Naive B cell (primary cell): ENCODE measurements at places on chromosomes 7 and 10.

GRCh38 chr7:12403287-12404181, at the start of gene VWDE:
Gene VWDE, minus strand, starts transcription at chr7:12403865. Its CDS starts 149 bp downstream, at chr7:12403716.
- DNase-seq, result no peak

DNA sequence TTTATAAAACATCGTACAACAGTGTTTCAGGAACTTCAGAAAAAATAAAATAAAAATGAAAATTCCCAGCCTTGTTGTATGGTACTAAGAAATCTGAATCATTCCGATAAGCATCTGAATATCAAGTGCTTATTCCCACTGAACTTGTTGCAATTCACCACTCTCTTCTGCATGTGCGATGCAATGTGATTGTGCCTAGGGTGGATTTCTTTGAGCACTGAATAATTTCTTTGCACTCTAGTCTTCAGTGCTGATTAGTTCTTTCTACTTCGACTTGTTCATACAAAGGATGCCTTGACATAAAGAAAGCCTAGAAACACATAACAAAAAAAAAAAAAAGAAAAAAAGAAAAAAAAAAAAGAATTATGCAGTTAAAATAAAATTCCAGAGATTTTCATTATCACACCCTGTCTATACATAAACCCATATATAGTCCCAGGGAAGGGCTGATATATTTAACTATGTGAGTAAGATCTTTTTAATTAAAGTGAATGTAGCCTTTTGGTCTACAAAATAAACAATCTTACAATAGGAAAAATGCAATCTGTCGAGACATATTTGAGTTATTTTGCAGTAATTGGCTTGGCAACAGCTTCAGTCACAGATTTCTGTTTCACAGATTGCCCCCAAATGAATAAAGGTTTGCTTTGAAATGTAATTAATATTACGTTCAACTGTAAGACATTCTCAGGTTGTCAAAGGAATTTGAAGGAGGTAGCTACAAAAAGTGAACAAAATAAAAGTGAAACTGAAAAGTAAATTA, 1118.9 kb upstream of the CELF2 start:
- DNase-seq, result no peak

GRCh38 chr10:34578468-34578867, 236.6 kb downstream of the PARD3 start:
- DNase-seq, result no peak

GRCh38 chr7:155427411-155428038, 30.4 kb upstream of the EN2 start:
- DNase-seq, result no peak

- DNase-seq, result no peak
These were observed 150.2 kb downstream of the HTR7 start for GRCh38 chr10:90707657-90708056.

DNA sequence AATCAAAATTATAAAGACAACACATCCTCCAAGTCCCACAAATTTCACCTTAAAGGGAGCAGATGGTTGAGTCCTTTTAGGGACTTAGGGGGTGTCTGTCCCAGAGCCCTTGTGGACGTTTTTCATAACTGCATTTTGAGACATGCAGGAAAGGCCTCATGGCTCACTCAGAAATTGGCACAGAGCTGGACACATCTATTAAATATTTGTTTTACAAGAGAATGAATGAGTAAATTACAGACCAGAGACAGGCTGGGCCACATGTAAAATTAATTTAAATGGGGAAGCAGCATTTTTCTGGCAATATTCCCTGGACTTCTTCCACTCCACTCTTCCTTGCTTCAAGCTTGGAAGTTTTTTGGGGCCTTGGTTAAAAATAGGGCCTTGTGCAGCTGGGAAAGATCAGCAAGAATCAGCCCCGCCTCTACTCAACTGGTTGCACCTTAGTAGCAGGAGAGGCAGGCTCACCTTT, 20.0 kb downstream of the LAMB1 start:
- DNase-seq, result no peak

DNA sequence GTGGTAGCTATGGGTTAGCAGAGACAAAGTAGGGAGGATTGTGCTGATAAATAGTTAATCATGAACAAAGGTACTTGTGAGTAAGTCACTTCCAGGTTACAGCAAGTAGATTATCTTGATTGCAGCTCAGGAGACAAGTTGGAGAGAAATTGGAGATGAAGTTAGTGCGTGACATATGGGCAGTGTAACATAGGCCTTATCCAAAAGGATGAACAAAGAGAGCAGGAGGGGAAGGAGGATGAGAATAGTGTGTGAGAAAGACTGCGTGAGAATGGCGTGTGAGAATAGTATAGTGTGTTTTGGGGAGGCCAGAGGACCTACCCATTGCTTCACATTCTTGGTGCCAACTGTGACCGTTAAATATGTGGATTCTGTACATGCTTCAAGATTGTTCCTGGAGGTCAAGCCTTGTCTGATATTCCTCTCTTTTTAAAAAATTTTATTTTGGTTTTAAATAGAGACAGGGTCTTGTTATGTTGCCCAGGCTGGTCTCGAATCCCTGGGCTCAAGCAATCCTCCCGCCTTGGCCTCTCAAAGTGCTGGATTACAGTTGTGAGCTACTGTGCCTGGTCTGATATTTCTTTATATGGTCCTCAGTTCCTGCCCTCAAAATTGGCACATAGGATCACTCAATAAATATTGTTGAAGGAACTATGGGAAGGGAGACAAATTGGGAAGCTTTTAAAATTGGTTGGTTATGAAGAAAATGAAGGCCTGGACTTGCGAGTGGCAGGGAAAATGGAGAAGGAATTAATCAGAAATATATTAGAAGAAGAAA, 3.2 kb downstream of the VCL start:
- no peak for DNase-seq

DNA sequence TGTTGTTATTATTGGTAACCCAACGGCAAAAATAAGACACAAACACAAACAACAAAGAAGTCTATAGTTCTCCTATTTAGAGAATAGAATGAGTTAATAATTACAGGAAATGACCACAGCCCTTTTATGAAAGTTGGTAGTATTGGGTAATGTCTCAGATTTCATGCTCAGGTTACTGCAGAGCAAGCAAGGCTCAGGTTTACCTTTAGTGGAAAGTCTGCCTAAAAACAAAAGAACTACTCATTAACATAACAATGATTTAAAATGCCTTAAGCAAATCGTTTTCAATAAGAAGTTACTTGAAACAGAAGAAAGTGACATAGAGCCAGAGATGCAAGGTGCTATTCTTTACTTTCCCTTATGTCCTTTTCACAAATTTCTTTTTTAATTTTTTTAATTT, 441.2 kb downstream of the PLXDC2 start:
- DNase-seq, result no peak

- no peak for DNase-seq
These were observed 124.3 kb downstream of the CUX1 start for GRCh38 chr7:101941481-101942383.

DNA sequence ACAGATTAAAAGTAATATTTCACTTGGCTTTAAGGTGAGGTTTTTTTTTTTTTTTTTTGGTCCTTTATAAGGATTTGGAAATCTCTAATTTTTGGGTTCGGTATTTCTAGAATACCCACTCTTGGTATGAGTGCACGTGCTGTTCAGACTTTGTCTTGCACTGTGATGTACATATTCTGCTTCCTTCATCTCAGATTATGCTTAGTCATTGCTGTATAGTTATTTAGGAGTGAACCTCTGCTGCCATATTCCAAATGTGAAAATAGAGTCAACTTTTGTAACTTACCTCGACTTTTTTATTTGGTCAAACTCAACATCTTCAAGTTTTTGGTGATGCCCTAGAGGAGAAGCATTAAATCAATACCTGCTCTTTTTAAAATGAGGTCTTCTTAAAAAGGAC, 40.1 kb upstream of the HBP1 start:
- no peak for DNase-seq

DNA sequence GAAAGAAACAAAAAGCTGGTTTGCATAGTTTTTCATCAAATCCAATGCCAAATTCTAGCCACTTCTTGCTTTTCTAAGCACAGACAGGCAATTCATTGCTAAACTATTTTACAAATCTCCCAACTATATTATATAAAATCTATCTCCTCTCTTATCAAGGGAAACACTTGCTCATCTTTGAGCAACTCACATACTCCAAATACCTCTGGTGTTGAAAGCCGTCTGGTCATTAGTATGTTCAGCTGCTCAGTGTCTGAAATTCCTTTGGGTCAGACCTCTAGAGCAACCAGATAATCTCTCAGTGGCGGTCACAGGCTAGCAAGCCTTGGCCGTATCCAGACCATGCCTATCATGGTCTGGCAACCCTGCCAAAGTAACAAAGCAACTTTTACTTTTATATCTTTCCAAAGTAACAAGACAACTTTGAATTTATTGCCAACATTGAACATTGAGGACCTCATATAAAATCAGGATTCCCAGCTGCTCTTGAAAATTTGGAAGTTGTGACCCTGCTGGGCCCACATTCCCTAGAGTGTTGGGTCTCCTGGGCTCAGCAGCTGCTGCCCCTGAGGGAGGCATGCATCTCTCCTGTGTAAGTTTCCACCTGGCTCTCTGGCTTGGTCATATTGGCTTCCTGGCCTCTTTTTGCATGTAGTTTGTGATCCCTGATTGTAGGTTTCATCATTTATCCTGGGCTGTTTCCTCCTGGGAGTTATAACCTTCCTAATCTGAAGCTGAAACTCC, 56.8 kb upstream of the LANCL2 start:
- DNase-seq, result no peak

DNA sequence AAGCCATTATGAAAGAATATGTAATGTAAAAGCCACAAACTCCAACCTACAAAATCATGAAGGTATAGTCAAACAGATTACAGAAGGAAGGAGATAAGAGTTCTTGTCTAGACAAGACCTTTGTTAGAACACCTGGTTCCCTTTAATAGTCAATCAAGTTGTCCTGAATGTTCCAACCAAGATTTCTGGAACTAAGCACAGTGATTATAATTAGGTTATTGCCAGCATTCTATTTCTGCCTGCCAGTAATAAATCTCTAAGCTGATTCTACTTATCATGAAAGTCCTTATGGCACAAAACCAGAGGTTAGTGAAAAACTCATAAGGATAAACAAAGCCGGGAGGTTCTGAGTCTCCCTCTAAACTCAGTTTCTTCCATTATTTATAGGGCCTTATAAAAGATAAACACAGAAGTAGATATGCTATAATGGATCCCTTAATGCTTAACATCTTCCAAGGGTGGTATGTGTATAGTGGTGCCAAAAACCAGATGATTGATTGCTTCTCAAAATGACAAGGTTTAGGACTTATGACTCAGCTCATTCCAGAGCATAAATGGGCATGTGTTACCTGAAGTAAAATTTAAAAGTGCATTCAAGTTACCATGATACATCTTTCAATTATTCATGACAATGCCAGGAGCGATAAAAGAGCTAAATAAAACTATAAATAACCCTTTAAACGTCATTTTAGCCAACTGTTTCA, 237.2 kb downstream of the CSTF2T start:
- DNase-seq, result no peak

DNA sequence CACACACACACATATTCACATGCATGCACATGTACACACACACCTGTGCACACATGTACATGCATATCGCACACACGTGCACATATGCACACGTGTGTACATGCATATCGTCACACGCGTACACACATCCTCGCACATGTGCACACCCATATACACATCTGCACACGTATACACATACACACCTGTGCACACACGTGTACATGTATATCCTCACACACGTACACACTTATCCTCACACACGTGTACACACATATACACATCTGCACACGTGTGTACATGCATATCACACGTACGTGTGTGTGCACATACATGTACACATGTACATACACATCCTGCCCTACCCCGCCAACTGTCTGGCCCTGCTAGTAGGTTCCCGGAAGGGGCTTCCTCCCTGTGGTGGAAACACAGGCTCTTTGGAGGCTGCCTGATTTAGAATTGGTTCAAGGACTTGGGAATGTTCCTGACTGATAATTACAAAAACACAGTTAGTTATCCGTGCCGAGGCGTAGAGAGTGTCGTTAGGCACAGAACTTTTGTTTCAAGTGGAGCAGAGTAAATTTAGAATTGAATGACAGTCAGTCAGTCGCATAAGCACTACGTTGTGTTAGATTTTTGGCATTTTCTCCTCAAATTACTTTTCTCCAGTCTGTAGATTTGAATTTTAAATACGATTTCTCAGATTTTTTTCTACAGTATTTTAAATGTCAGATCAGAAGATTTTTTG, 18.5 kb upstream of the PRKAR1B start:
- no peak for DNase-seq

DNA sequence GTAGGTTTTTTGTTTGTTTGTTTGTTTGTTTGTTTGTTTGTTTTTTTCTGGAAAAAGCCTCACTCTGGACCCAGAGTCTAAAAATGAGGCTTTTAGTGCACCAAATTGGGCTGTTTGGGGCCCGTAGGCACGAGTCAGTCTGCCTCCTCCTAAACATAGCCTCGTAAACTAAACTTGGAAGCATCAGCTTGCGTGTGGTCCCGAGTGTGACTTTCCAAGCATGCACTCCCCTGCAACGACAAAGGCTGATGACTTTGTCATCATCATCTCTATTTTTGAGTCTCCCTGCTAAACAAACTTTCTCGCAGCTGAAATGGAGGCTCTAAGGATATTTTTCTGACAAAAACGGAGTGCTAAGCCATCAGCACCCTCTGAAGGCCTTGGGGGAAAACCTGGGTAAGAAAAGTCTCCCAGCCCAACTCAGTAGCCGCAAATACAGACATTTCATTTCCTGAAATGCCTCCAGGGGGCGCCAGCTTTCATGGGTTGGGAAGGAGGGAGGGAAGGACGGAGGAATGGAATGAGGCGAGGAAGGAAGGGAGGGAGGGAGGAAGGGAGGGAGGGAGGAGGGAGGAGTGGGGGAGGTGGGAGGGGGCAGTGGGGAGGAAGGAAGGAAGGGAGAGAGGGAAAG, 245.9 kb downstream of the KCNMA1 start:
- DNase-seq, result no peak

- DNase-seq, result no peak
These were observed 161.6 kb downstream of the JAZF1 start for GRCh38 chr7:28018856-28019465.

- no peak for DNase-seq
These were observed 113.4 kb downstream of the GPR37 start for GRCh38 chr7:124652237-124652636.

DNA sequence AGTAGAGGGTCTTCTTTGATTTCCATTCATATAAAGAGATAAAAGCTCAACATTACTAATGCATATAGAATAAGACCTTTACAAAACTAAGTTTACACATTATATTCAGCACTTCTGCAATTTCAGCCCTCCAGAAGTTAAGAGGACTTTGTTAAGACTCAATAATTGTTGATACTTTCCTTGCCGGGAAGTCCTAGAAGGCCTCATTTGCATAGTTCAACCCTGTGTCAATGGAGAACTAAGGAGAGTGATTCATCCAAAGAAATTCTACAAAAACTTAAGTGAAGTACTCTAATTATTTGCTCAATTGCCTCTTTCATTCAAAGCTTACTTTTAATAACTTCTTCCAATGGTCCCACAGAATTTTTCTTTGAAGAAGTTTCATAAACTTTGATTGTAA, 1060.3 kb upstream of the CELF2 start:
- no peak for DNase-seq
